Stimulated activated CD4-positive, alpha-beta T cell treated with anti-CD3 and anti-CD28 coated beads, TNF-alpha, amount 100 ng/mL, for 1 hour (primary cell): ENCODE measurements at places on chromosomes 7 and 10.

DNA sequence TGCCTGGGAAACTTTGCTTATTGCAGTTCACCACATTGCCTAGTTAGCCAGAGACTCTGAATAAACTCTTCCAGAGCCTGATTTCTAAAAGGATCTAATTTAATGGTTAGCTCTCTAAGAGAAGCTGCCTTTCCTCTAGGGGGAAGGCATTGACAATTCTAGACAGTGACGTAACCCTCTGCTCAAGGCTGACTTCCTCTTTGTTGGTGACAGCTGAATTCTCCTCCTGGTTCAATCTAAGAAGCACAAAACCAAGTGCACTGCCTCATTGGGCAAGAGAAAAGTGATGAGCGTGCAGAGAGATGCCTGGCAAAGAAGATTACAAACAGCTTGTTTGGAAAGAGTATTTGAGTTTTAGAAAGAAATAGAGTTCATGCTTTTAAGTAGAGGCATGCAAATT lies 102.7 kb downstream of the MACC1 start:
- no peak for DNase-seq

GRCh38 chr7:36310897-36311296 lies 78.8 kb upstream of the ANLN start:
- DNase-seq, result no peak

DNA sequence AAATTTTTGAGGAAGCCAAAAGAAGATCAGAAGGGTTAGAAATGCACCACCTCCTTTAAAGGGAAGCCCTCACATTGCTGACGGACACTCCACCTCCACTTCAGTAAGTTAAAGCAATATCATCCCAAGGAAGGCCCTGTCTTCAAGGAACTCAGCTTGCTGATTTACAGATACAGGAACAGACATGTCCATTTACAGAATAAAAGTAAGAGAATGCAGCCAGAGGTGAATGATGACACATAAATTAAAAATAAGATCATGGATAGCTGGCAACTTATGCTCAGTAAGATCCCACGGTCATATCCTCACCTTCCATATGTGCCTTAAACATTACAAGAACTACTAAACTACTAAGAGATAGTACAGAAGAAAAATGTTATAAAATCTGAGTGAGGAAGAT lies 20.4 kb downstream of the GRB10 start:
- no peak for DNase-seq

- DNase-seq, result no peak
Measured at GRCh38 chr10:10813656-10814055, 204.0 kb upstream of the CELF2 start.

DNA sequence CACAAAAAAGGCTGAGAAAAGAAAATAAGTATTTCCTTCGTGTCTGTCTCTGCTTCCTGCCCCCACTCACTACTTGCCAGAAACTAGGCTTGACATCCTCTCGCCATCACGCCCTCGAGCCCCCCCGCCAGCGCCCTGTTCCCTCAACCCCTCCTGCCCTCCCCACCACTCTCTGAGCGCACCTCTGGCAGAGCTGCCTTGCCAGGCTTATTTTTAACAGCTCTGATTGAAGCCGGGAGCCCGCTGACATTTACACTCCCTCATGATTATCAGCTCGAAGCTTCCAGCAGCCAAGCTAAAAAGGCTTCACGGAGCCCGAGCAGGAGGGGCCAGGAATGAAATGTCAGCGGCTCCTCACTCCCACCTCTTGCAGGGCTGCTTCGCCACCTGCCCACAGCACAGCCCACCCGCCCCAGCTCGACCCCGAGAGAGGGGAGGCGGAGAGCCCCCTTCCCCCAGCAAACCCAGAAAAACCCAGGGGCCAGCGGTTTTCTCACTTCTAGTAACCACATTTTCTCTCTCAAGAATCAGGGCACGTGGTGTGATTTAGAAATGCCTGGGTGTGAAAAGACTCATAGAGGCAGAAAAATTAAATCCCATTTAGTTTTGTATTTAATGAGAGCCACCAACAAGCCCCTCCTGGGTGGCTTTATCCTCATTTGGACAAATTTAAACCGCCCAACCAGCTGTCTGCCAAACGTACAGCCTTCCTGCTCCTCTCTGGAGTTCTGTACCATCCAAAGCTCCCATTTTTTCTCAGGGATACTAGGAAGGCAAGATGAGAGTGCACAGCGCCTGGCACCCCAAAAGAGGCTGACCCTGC lies 89.3 kb downstream of the SLIT1 start:
- DNase-seq, result no peak

- no peak for DNase-seq
Measured at GRCh38 chr10:132665946-132666704, 119.8 kb downstream of the NKX6-2 start.

DNA sequence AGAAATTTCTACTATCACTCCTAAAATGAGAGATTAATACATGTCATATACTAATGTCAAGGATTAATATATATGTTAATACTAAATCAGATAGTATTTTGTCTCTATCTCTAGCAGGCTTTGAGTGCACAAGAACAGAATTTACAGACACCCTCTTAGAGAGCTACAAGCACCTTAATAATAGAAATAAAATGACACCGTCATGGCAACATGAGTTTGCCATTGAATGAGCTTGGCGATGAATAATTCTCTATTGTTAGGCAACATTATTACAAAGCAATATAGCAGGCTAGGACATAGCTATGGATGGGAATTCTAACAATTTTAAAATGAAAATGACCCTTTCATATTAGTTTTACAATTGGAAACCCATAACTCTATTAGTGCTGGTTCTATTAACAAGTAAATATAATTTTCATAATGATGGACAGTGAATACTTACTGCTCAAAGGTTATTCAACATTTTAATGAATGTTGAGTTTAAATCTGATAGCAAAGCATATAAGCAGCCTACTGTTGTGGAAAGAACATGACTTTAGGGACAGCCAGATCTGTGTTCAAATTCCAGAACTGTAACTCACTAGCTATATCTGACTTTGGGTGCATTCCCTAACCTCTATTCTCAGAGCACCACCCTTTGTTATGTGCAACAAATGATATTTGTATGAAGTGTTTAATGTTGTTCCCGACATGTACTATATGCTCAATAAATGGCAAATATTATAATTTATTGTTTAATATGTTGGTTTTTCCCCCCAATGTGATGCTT lies 184.5 kb upstream of the DKK1 start:
- no peak for DNase-seq

GRCh38 chr10:18501198-18501597 lies 150.2 kb downstream of the NSUN6 start:
- DNase-seq, result no peak

- no peak for DNase-seq
Measured at GRCh38 chr10:119391440-119392251, 150.9 kb downstream of the RGS10 start.

DNA sequence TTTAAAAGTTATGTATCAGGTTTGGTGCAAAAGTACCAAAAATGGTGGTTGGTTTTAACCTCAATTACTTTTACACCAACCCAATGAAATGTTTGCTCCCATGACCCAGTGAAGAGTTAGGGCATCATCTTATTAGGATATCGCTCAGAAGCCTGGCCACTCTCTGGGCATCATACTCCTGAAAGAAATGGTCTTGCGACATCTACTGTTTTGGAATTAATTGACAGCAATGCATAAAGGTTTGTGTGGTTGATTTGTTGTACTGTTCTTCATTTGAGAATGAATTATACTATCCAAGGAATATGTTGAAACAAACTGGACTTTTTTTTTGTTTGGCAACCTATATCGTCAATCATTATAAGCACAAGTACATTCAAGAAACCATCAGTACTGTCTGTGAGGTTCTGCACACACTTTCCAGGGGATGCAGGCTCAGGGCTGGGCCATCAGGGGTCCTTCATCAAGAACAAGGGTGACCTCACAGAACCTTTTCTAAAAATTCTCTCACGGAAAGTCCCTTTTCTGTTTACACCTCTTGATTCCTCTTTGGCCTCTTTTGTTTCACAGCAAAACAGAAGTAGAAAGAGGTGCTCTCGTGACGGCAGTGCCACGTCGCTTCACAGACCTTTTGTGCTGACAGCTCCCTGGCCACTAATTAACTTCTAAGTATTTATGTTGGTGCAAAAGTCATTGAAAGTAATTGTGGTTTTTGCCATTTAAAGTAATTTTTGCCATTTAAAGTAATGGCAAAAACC lies 117.2 kb upstream of the KLF6 start:
- DNase-seq, result no peak

GRCh38 chr10:103917302-103918052 lies 507 bp downstream of the STN1 start:
- DNase-seq, result no peak

- DNase-seq, result no peak
Measured at GRCh38 chr7:156478486-156478885, 162.1 kb upstream of the RNF32 start.

DNA sequence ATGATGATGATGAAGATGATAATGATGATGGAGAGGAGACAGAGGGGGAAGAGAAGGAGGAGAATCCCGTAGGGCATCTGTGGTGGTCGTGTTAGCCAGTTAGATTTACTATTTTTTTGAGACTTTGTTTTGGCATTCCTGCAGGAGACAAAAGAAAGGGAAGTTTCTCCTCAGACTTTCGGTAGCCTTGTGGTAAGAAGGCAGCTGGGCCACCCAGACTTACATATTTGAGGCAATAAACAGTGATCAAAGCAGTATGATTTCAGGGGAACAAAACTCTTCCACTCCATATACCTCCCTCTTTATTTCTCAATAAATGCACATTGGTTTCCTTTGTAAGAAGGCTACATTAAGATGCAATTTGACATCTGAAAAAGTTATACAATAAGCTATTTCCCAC lies 32.4 kb upstream of the BICC1 start:
- no peak for DNase-seq

GRCh38 chr10:93941606-93942005 lies 47.8 kb downstream of the SLC35G1 start:
- no peak for DNase-seq

- DNase-seq, result no peak
Measured at GRCh38 chr10:112986544-112987190, 36.6 kb downstream of the TCF7L2 start.

DNA sequence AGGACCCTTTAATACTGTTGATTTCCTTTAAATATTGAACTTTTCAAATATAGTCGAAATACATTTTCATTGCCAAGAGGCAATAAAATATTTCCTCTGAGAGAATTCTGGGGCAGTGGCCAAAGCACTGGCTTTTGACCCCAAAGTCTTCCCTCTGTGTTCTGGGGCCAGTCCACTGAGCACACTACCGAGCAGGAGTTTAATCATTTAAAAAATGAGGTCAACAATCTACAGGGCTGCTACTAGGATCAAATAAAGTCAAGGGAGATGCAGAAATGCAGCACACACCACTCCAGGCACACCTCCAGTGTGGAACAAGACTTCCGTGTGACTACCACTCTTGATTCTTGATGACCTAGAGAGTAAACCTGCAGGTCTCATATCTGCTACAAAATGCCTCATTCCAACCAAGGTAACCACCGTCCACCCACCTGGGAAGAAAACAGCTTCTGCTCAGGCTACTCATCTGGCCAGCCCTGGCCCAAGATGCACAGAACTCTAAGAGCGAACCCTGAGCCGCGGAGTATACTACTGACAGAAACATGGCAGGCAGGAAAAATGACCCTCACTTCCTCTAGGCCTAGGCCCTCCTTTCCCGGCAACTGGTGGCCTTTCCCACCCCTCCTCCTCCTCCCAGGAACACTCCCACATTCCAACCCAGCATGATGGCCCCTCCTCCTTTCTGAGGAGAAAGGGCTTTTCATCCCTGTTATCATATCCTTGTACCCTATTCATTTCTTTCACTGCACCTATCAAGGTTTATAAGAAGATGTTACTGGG lies 97.7 kb downstream of the ALOX5 start:
- DNase-seq, result no peak

GRCh38 chr10:5589661-5590511 lies 65.1 kb downstream of the CALML3 start:
- no peak for DNase-seq

DNA sequence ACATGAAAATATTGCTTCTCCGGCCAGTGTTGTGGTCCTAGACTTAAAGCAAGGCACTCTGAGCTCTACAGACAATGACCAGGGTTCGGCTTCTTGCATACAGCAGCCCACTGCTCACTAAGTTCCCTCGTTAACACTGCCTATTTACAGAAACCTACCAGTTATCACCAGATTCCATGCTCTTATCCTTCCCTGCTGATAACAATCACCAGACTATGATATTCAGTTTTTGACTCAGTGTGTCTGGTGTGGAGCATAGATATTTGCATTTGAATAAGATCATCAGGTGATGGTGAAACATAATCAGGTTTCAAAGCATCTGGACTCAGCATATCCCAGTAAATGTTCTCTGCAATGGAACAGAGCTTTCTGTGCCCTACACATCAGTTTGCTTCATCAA lies 182.3 kb downstream of the SNX13 start:
- no peak for DNase-seq

GRCh38 chr10:68561865-68562649 lies 1.9 kb downstream of the TET1 start:
- DNase-seq, result no peak

DNA sequence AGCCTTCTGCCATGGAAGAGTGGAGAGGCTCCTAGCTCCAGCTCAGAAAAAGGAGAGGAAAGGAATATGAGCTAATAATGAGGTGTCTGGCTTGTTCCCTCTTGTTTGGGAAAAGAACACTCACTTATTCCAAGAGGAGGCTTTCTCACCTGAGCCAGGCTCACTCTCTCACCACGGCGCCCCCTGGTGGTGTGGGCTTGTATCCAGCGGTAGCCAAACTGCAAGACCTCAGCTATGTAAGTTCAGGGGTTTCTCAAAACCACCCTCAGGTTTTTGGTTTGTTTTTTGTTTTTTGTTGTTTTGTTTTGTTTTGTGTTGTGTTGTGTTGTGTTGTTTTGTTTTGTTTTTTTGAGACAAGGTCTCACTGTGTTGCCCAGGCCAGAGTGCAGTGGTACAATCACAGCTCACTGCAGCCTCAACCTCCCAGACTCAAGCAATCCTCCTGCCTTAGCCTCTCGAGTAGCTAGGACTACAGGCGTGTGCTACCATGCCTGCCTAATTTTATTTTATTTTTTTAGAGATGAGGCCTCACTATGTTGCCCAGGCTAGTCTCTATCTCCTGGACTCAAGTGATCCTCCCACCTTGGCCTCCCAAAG lies 124.0 kb downstream of the TMEM130 start:
- DNase-seq, result peak; percentile 70

DNA sequence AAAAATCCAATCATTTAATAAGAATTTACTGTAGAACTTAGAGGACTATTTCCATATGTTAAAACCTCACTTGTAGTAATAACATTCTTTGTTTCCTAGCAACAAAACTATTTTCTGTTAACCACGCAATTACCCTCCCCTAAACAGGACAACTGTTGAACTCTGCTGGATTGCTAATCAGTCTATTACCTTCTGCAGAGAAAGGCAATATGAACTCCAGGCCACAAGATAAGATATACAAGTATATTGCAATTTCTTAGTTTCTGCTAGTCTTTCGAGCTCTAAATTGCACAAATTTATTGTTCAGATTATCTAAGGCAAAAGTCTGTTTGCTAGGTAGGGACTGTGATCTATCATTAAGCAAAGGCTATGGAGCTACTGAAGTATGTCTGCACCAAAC lies 920.1 kb upstream of the LRRN3 start:
- DNase-seq, result no peak

GRCh38 chr10:34013235-34013634 lies 678.8 kb upstream of the NRP1 start:
- no peak for DNase-seq
